Prostate gland (tissue), 2 donors: ENCODE measurements at places on chromosomes 4 and X.

DNA sequence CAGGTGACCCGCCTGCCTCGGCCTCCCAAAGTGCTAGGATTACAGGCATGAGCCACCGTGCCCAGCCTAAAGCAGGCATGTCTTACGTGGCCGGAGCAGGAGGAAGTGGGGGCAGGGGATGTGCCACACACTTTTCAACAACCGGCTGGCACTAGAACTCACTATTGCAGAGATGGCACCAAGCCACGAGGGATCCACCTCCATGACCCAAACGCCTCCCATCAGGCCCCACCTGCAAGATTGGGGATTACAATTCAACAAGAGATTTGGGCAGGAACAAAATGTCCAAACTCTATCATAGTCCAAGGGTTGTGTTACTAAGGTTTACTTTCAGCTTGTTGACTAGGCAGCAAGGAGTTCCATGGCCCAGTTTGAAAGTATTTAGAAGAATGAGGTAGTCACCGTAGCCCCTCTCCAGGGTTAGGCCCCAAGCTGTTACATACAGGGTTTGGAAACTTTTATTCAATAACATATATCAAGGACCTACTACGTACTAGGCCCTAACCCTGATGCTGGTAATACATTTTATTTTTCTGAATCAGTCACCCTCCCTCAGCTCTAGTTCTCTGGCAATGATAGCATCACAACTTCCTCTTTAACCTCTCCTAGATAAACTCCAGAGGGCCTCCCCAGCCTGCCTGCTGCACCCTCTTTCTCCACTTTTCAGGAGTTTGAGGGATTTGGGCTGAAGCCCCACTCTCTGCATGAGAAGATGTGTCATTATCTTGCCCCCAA, 18.0 kb upstream of the TBC1D14 start:
- no peak overlapping the region for H3K4me3 ChIP-seq
- peak overlapping the region; percentile 8 for H3K27ac ChIP-seq
- no peaks in the 10 kb centered on the region for H3K27me3 ChIP-seq
- H3K36me3 ChIP-seq, result no peaks in the 10 kb centered on the region
- DNase-seq, result no peak

- peak overlapping the region; percentile 72 for H3K4me3 ChIP-seq
- peak overlapping the region; percentile 89 for H3K27ac ChIP-seq
- no peaks in the 10 kb centered on the region for H3K4me1 ChIP-seq
- peak; percentile 4 for DNase-seq
- H3K36me3 ChIP-seq, result no peaks in the 10 kb centered on the region
Measured at GRCh38 chr4:70901607-70901983, 574 bp upstream of the MOB1B start.

- H3K36me3 ChIP-seq, result no peaks in the 10 kb centered on the region
- no peak for DNase-seq
- H3K4me3 ChIP-seq, result no peak overlapping the region
- no peaks in the 10 kb centered on the region for H3K4me1 ChIP-seq
Measured at GRCh38 chrX:65993332-65993731, 46.5 kb downstream of the VSIG4 start.

DNA sequence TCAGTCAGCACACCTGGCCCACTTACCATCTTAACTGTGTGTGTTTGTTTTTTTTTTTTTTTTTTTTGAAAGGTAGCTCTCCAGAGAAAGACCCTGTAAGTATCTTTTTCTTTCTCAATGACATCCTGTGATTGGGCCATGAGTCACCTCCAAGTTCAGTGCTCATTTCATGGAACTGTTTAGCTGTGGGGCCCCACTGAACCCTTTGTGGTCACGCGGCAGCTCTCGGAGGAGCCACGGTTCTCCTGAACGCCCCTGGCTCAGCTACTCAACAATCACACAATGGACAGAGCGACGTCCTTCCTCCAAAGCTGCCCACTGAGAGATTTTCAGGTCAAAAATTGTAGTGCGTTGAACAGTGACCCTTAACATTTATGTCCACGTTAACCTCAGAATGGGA, 14.2 kb upstream of the IL3RA start:
- no peaks in the 10 kb centered on the region for H3K36me3 ChIP-seq
- no peaks in the 10 kb centered on the region for H3K4me1 ChIP-seq
- H3K27ac ChIP-seq, result no peak overlapping the region
- no peak for DNase-seq

GRCh38 chrX:56733459-56734046, 4.5 kb downstream of the NBDY start:
- no peak overlapping the region for H3K27ac ChIP-seq
- peak; percentile 36 for DNase-seq
- no peak overlapping the region for H3K4me3 ChIP-seq
- H3K27me3 ChIP-seq, result no peaks in the 10 kb centered on the region
- H3K36me3 ChIP-seq, result no peaks in the 10 kb centered on the region

DNA sequence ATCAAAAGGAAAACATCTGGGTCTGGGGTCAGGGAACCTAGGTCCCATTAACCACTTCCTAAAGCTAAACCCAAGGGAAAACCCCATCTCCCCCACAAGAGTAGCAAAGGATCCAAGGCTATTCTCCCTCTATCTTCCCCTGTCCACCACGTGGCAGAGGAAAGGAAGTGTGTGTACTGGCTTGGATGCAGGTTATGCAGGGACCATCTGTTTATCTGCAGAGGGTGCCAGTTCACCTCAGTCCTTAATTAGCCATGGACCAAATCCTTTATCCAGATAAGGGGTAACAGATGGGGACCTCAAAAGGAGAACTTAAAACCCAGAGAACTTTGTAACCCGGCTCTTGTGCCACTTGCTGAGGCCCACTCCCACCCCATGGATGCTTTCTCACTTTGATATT, 135.3 kb downstream of the ZNF518B start:
- no peak overlapping the region for H3K4me3 ChIP-seq
- no peak overlapping the region for H3K27ac ChIP-seq
- peaks cover 4% of the 10 kb centered on the region for H3K27me3 ChIP-seq
- no peak for DNase-seq
- H3K4me1 ChIP-seq, result no peaks in the 10 kb centered on the region
- no peaks in the 10 kb centered on the region for H3K36me3 ChIP-seq

DNA sequence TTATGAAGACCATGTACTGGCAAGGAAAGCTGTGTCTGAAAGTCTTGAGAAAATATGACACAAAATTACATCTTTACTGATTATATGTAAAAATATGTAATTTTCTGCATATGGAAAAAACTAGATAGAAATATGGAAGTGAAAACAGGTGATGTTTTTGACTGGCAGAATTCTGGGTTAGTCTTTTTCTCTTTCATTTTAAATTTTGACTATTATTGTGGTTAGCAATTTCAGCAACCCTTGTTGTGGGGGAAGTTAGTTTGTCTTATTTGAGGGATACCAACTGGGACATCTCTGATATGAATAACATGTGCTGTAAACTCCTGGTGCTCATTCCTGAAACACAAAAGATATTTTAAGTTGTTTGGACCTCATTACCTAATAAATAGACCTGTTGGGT, 49.9 kb upstream of the CPEB2 start:
- H3K36me3 ChIP-seq, result no peaks in the 10 kb centered on the region
- H3K4me1 ChIP-seq, result no peaks in the 10 kb centered on the region
- no peak for DNase-seq
- no peak overlapping the region for H3K4me3 ChIP-seq
- H3K27ac ChIP-seq, result no peak overlapping the region
- H3K27me3 ChIP-seq, result no peaks in the 10 kb centered on the region

GRCh38 chrX:13285229-13285628, 34.6 kb downstream of the ATXN3L start:
- no peaks in the 10 kb centered on the region for H3K4me1 ChIP-seq
- H3K36me3 ChIP-seq, result no peaks in the 10 kb centered on the region
- H3K4me3 ChIP-seq, result no peak overlapping the region
- no peak overlapping the region for H3K27ac ChIP-seq
- no peak for DNase-seq

- DNase-seq, result no peak
- H3K36me3 ChIP-seq, result no peaks in the 10 kb centered on the region
- H3K27me3 ChIP-seq, result no peaks in the 10 kb centered on the region
- no peaks in the 10 kb centered on the region for H3K4me1 ChIP-seq
- no peak overlapping the region for H3K4me3 ChIP-seq
- H3K27ac ChIP-seq, result no peak overlapping the region
Measured at GRCh38 chrX:156003486-156004185, 6.1 kb downstream of the IL9R start.

DNA sequence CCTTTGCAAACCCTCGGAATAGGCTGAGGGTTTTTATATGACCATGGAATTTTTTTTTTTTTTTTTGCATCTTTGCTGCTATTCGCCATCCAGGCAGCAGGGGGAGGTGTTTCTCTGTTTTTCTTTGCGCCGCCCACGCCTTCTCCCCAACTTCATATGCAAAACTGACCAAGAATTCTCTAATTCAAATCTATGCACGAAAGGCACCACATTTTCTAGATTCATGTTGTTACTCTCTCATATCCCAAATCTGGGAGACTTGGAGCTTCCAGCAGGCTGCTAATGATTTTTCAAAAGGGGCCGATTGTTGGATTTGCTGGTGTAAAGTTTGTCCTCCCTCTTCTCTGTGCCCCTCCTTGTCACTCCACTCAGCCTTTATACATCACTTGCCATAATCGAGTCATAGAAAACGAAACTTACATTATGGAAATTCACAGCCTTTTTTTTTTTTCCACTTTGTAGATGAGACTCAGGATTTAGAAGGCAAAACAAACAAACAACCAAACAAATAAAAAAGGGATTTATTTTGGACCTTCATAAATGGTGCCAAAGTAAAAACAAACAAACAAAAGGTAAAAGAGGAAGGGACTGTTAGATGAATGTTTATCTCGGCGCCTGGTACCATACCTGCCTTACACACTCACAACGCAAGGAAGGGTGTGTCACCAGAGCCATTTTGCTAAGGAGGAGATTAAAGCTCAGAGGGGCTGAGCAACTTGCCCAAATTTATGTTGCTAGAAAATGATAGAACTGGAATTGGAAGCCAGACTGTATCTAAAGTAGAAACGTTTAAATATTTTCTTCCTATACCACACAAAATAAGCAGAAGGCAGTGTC, 29.3 kb upstream of the BOD1L1 start:
- no peaks in the 10 kb centered on the region for H3K4me1 ChIP-seq
- H3K27me3 ChIP-seq, result no peaks in the 10 kb centered on the region
- DNase-seq, result peak; percentile 17
- H3K4me3 ChIP-seq, result no peak overlapping the region
- H3K27ac ChIP-seq, result no peak overlapping the region

DNA sequence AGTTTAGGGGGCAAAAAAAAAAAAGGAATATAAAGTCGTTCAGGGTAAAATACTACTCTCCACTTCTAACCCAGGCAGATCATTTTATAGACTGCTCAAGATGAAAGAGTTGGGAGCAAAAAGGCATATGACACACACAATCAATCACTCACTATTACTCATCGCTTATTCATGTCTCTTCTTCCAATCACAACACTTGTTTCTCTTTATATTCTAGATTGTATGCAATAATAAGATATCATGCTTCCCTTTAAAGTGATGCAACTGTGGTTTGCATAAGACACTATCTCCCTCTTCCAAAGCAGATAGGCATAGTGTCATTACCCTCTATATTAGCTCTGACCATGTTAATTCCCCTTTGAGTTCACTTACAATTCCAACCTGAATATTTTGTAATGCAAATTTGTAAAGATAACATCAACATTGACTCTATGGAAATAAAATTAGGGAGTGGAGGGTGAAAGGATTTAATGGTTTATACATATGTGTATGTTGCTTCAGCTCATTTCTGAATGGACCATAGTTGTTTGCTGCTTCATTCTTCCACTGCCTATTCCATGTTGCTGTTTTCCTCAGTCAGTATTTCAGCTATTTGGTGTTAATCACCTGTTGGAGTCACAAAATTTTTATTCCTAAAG, 154.9 kb upstream of the EPHA5 start:
- H3K4me1 ChIP-seq, result no peaks in the 10 kb centered on the region
- no peak overlapping the region for H3K27ac ChIP-seq
- H3K4me3 ChIP-seq, result no peak overlapping the region
- no peaks in the 10 kb centered on the region for H3K27me3 ChIP-seq
- DNase-seq, result no peak
- no peaks in the 10 kb centered on the region for H3K36me3 ChIP-seq

GRCh38 chr4:103098756-103099440, 736 bp downstream of the BDH2 start:
- peak overlapping the region; percentile 33 for H3K4me3 ChIP-seq
- H3K4me1 ChIP-seq, result no peaks in the 10 kb centered on the region
- no peaks in the 10 kb centered on the region for H3K27me3 ChIP-seq
- no peak for DNase-seq

- no peaks in the 10 kb centered on the region for H3K36me3 ChIP-seq
- H3K27ac ChIP-seq, result no peak overlapping the region
- no peak overlapping the region for H3K4me3 ChIP-seq
- DNase-seq, result no peak
Measured at GRCh38 chrX:101430457-101431078, 22.5 kb downstream of the HNRNPH2 start.

DNA sequence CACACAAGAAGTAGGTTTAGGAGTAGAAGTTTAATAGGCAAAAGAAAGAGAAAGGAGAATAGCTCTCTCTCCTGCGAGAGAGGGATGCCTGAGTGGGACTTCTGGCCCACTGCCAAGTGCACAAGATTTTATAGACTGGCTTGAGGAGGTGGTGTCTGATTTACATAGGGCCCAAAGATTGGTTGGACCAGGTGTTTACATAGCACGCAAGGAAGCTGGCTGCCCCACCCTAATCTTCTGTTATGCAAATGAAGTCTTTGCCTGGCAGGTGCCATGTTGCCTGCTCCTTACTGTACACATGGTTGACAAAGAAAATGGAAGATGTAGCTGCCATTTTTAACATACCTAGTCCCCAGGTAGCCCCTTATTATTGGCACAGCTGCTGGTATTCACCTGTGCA, 170.8 kb upstream of the GATB start:
- no peaks in the 10 kb centered on the region for H3K4me1 ChIP-seq
- no peak overlapping the region for H3K4me3 ChIP-seq
- DNase-seq, result no peak
- no peaks in the 10 kb centered on the region for H3K27me3 ChIP-seq
- H3K27ac ChIP-seq, result no peak overlapping the region

GRCh38 chrX:23631136-23631535, 36.2 kb upstream of the PRDX4 start:
- no peaks in the 10 kb centered on the region for H3K27me3 ChIP-seq
- H3K36me3 ChIP-seq, result no peaks in the 10 kb centered on the region
- no peak overlapping the region for H3K4me3 ChIP-seq
- H3K27ac ChIP-seq, result no peak overlapping the region
- DNase-seq, result no peak
- no peaks in the 10 kb centered on the region for H3K4me1 ChIP-seq

GRCh38 chrX:85815203-85815751, 232.1 kb downstream of the CHM start:
- no peak for DNase-seq
- no peaks in the 10 kb centered on the region for H3K4me1 ChIP-seq
- H3K27ac ChIP-seq, result no peak overlapping the region
- H3K27me3 ChIP-seq, result no peaks in the 10 kb centered on the region

DNA sequence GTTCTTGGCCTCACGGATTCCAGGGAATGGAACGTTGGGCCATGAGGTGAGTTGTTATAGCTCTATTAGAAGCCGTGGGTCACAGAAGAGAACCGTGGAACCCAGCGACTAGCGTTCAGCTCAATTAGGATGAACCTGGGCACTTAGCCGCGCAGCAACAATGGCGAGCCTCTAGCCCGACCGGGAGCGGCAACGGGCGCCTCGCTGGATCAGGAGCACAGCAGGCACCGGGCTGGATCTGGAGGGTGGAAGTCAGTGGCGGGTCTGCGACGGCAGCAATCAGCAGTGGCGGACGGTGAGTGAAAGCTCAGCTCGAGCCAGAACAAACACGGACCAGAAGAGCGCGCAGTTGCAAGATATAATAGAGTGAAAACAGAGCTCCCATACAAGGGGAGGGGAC, 34.2 kb downstream of the AGA start:
- no peak for DNase-seq
- H3K36me3 ChIP-seq, result no peaks in the 10 kb centered on the region
- no peak overlapping the region for H3K4me3 ChIP-seq
- H3K27ac ChIP-seq, result no peak overlapping the region
- no peaks in the 10 kb centered on the region for H3K27me3 ChIP-seq
